Activated T-helper 1 cell treated with anti-CD3 and anti-CD28 coated beads, Interleukin-12 subunit alpha, Interleukin-12 subunit beta, Interleukin-2, Interleukin-4 antibody, amounts not matched to agents 30 ng/mL and 10 ng/mL and 1 ng/mL, durations not matched to agents 14 hours and 24 hours and 36 hours (primary cell): ENCODE measurements at places on chromosomes 7 and 10. TPM values are rescaled to one million over a fixed set of nuclear protein-coding genes. Genes with fewer than 3 reads are reported as not detected.

DNA sequence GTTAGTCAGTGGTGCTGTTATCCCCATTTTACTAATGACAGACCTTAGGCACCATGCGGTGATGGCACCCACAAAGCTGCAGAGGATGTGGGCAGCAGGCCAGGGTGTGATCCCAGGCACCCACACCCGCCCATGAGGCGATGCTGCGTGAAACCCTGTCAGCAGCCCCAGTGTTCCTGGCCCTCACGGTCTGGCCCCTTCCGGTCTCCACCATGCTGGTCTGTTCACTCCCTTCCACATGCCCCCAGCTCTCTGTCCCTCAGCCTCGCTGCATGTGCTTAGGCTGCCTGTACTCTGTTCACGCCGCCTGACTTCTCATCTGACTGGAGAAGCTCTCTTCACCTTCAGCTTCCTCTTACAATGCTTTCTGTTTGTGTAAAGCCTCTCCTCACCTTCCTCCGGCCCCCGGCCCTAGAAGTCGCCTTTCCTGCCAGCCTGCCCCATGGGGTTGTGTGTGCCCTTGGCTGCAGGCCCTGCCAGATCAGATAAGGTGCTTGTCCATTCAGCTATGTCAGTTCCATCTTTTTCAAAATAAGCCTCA lies 17.6 kb upstream of the ORAI2 start:
- peak overlapping the region; percentile 96 for H3K27ac ChIP-seq
- peak; percentile 68 for DNase-seq
- peak overlapping the region; percentile 80 for H3K4me3 ChIP-seq
- H3K4me1 ChIP-seq: peaks cover 64% of the 10 kb centered on the region
- H3K36me3 ChIP-seq: peaks cover 44% of the 10 kb centered on the region

GRCh38 chr7:78134256-78134655 lies 335.7 kb downstream of the PHTF2 start:
- DNase-seq: no peak
- no peaks in the 10 kb centered on the region for H3K27me3 ChIP-seq
- no peak overlapping the region for H3K27ac ChIP-seq

DNA sequence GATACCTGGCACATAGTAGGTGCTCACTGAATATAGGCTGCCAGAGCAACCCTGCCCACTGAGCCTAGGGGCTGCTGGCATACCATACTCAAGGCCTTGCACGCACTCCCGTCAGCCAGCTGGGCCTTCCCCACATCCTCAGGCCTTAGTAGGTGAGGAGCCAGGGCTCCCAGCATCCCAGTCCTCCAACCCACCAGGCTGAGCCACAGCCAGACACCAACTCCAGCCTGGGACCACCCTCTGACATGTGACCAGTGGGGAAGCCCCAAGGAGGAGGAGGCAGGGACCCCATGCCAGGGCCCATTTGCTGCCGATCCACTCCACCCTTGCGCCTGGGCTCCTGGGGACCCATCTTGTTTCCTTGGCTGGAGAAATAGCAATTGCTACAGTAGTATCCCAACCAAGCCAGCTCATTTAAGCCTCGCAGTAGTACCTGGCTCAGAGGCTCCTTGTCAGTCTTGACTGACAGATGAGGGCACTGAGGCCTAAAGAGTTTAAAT lies 11.4 kb downstream of the SLIT1 start:
- H3K4me1 ChIP-seq: no peaks in the 10 kb centered on the region
- DNase-seq: no peak
- H3K4me3 ChIP-seq: no peak overlapping the region
- H3K27me3 ChIP-seq: peaks cover 22% of the 10 kb centered on the region

GRCh38 chr10:43863859-43864591 lies 215.3 kb upstream of the ZNF32 start:
- H3K4me3 ChIP-seq: no peak overlapping the region
- no peaks in the 10 kb centered on the region for H3K36me3 ChIP-seq
- no peak overlapping the region for H3K27ac ChIP-seq
- no peaks in the 10 kb centered on the region for H3K4me1 ChIP-seq

- no peak overlapping the region for H3K4me3 ChIP-seq
- peaks cover 16% of the 10 kb centered on the region for H3K4me1 ChIP-seq
- H3K27me3 ChIP-seq: no peaks in the 10 kb centered on the region
- no peak for DNase-seq
- H3K27ac ChIP-seq: no peak overlapping the region
- peaks cover 57% of the 10 kb centered on the region for H3K36me3 ChIP-seq
These were observed 91.1 kb upstream of the GNA12 start for GRCh38 chr7:2934984-2935740.

DNA sequence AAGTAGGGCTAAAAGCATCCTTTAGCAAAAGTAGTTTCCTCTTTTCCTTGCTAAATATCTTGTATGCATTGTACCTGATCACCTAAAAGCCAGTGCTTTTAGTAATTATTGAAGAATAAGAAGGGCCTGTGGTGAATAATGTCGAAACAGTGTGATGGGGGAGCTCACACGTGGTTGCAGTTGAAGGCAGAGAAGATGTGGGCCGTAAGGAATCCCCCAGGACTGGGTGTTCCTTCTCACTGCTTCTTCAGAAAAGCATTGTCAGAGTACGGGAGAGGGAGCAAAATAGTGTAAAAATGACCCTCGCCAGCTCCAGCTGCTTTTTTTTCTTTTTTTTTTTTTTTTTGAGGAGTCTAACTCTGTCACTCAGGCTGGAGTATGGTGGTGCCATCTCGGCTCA lies 201.1 kb downstream of the NSUN6 start:
- H3K36me3 ChIP-seq: no peaks in the 10 kb centered on the region
- no peak overlapping the region for H3K27ac ChIP-seq
- H3K4me3 ChIP-seq: no peak overlapping the region
- no peaks in the 10 kb centered on the region for H3K4me1 ChIP-seq

- H3K36me3 ChIP-seq: no peaks in the 10 kb centered on the region
- no peaks in the 10 kb centered on the region for H3K4me1 ChIP-seq
- no peaks in the 10 kb centered on the region for H3K27me3 ChIP-seq
- no peak overlapping the region for H3K4me3 ChIP-seq
These were observed 47.2 kb upstream of the SLC39A12 start for GRCh38 chr10:17904564-17904963.

GRCh38 chr10:49321021-49321420 lies 22.1 kb downstream of the C10orf71 start:
- H3K4me1 ChIP-seq: no peaks in the 10 kb centered on the region
- no peak overlapping the region for H3K27ac ChIP-seq
- no peaks in the 10 kb centered on the region for H3K36me3 ChIP-seq
- H3K27me3 ChIP-seq: peaks cover 5% of the 10 kb centered on the region

DNA sequence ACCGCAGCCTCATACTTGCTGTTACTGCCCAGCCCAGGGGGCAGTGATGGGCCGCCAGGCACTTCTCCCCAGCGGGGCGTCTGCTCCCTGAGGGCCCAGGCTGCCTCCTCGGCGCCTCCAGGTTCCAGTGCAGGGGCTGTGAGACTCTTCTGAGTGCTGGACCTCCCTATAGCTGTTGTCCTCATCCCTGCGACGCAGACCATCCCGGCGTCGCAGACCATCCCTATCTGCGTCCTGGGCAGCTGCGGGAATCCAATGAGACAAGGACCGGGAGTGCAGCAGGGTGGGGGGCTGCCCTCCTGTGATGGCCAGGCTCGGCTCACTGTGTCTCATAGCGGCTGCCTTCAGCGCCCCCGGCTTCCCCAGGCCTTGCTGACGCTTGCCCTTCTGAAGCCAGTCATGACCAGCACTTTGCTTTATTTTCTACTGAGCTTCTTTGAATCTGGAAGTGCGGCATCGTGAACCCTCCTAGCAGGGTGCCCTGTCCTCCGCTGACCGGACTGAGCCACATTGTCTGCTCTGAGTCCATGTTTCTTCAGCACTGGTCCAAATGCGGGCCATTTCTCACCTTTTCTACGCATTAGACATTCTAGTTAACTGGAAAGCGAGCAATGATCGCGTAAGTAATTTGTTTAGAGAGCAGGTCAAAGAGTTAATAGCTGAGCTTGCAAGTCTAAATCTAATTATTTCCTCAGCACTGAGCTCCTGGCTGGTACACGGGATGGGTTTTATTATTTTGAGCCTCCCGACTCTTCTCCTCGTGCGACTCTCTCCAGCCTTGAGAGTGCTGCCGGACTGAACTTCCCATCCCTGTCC lies 339.5 kb downstream of the WDR37 start:
- H3K27me3 ChIP-seq: no peaks in the 10 kb centered on the region
- H3K36me3 ChIP-seq: no peaks in the 10 kb centered on the region
- no peak for DNase-seq
- no peak overlapping the region for H3K27ac ChIP-seq
- no peak overlapping the region for H3K4me3 ChIP-seq

- no peak for DNase-seq
- H3K4me3 ChIP-seq: no peak overlapping the region
- peaks cover 24% of the 10 kb centered on the region for H3K4me1 ChIP-seq
- H3K27me3 ChIP-seq: peaks cover 10% of the 10 kb centered on the region
These were observed 2.1 kb upstream of the DENND11 start for GRCh38 chr7:141704112-141704511.

- H3K27me3 ChIP-seq: no peaks in the 10 kb centered on the region
- no peaks in the 10 kb centered on the region for H3K4me1 ChIP-seq
- no peak overlapping the region for H3K27ac ChIP-seq
- H3K4me3 ChIP-seq: no peak overlapping the region
- H3K36me3 ChIP-seq: no peaks in the 10 kb centered on the region
These were observed 168.4 kb downstream of the CACNB2 start for GRCh38 chr10:18308600-18308999.

- H3K27ac ChIP-seq: no peak overlapping the region
- DNase-seq: no peak
- no peaks in the 10 kb centered on the region for H3K36me3 ChIP-seq
- no peak overlapping the region for H3K4me3 ChIP-seq
- peaks cover 2% of the 10 kb centered on the region for H3K27me3 ChIP-seq
These were observed 31.3 kb upstream of the CXCL12 start for GRCh38 chr10:44416021-44416771.

DNA sequence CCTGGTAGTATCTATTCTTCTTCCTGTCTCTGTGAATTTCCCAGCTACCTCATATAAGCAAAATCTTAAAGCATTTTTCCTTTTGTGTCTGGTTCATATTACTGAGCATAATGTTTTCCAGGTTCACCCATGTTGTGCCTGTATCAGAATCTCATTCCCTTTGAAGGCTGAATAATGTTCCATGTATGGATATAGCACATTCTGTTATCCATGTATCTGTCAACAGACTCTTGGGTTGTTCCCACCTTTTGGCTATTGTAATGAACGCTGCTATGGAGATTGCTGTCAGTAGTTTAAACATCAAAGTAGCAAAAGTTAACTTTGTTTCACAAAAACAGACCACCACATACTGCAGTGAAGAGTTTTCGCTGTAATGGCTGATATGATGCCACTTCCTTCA lies 99.9 kb downstream of the NSUN6 start:
- DNase-seq: no peak
- H3K27me3 ChIP-seq: no peaks in the 10 kb centered on the region
- no peaks in the 10 kb centered on the region for H3K4me1 ChIP-seq

- peaks cover 5% of the 10 kb centered on the region for H3K27me3 ChIP-seq
- DNase-seq: no peak
- no peak overlapping the region for H3K4me3 ChIP-seq
- H3K36me3 ChIP-seq: no peaks in the 10 kb centered on the region
- H3K27ac ChIP-seq: no peak overlapping the region
These were observed 37.0 kb upstream of the LCOR start for GRCh38 chr10:96794836-96795733.

DNA sequence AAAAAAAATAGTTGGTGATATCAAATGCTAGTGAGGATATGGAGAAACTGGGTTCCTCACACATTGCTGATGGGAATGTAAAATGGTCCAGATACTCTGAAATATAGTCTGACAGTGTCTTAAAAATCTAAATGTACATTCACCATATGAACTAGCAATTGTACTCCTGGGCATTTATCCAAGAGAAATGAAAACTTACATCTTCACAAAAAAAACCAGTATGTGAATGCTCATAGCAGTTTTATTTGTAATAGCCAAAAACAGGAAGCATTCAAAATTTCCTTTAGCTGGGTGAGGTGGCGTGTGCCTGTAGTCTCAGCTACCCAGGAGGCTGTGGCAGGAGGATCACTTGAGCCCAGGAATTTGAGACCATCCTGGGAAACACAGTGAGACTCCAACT lies 2.1 kb upstream of the SSC4D start:
- H3K4me3 ChIP-seq: no peak overlapping the region
- no peak overlapping the region for H3K27ac ChIP-seq
- H3K4me1 ChIP-seq: no peaks in the 10 kb centered on the region
- no peak for DNase-seq
- no peaks in the 10 kb centered on the region for H3K36me3 ChIP-seq
- peaks cover 4% of the 10 kb centered on the region for H3K27me3 ChIP-seq

GRCh38 chr10:32393911-32394310 lies 47.0 kb upstream of the EPC1 start:
- H3K27ac ChIP-seq: no peak overlapping the region
- H3K4me1 ChIP-seq: no peaks in the 10 kb centered on the region
- H3K36me3 ChIP-seq: no peaks in the 10 kb centered on the region
- no peak for DNase-seq
- H3K4me3 ChIP-seq: no peak overlapping the region
- peaks cover 3% of the 10 kb centered on the region for H3K27me3 ChIP-seq

DNA sequence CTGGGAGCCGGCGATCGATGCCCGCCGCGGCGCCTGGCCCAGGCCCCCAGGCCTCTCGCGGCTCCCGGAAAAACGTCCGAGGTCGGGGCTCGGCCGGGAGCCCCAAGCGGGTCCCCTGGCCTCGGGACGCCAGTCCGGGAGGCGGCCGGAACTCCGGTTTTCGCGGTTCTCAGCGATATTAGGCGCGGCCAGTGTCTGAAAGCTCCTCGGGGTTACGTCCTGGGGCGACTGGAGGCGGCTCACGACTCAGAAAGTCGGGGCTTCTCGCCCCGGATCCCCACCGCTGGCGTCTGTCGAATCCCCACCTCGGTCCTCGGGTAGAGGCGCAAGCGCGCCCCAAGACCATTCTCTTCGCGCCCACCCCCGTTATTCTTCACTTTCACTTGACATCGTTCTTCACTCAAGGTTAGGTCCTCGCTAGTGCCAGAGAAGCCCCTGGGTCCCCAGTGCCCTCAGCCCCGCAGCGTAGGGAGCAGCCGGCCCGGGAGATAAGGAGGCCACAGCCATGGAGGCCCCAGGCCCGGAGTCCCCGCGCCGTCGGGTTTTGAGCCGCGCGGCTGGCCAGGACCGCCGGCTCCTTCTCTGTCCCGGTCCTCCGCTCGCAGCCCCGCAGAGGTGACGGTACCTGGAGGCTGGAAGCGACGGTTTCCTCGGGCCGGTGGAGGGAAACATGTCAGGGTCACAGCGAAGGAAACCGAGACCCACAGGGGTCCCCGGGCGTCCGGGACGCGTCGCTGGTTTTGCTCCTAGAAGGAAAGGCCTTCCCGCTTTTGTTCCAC lies 35.2 kb upstream of the EBLN1 start:
- H3K27me3 ChIP-seq: peaks cover 27% of the 10 kb centered on the region
- peak overlapping the region; percentile 91 for H3K4me3 ChIP-seq
- peak; percentile 37 for DNase-seq
- peaks cover 32% of the 10 kb centered on the region for H3K4me1 ChIP-seq

GRCh38 chr7:64433590-64433989 lies 119.8 kb downstream of the ZNF736 start:
- no peaks in the 10 kb centered on the region for H3K36me3 ChIP-seq
- no peaks in the 10 kb centered on the region for H3K4me1 ChIP-seq
- H3K27ac ChIP-seq: no peak overlapping the region
- no peak for DNase-seq
- no peaks in the 10 kb centered on the region for H3K27me3 ChIP-seq
- no peak overlapping the region for H3K4me3 ChIP-seq

IL15RA gene
- 23.4 and 24.4 TPM in 2 replicates for total RNA-seq

ZNF804B gene
- total RNA-seq: not detected in 2 replicates

COBL gene
- total RNA-seq: not detected in 2 replicates

KNDC1 gene
- 0.22 and 0.54 TPM in 2 replicates for total RNA-seq

GIMAP4 gene
- total RNA-seq: 84.2 and 87.4 TPM in 2 replicates

CFAP43 gene
- total RNA-seq: not detected in 2 replicates

ACADSB gene
- total RNA-seq: 25.8 and 26.5 TPM in 2 replicates
